ENCODE measurements at places on chromosomes 1 and 21.

GRCh38 chr1:206633708-206634121 lies 1.6 kb upstream of the DYRK3 start:
- DNase-seq, result no peak

GRCh38 chr21:38533887-38534286 lies 35.6 kb upstream of the ERG start:
- no peak for DNase-seq

DNA sequence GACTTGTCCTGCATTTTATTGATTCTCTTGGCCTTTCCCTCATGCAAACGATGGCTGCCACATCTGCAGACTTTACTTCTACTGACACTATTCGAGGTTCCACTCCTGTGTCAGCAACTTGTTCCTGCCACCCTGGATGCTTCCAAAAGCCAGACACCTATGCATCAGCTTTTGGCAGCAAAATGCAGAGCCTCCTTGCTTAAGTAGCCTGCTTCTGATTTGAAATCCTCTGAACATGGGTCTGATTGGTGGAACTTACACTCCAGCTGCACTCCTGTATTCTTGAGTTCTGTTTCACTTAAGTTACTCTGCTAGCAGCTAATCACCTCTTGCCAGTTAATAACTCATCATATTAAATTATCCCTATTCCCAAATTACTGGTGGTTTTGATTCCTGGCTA lies 152.1 kb upstream of the FMN2 start:
- DNase-seq, result no peak

DNA sequence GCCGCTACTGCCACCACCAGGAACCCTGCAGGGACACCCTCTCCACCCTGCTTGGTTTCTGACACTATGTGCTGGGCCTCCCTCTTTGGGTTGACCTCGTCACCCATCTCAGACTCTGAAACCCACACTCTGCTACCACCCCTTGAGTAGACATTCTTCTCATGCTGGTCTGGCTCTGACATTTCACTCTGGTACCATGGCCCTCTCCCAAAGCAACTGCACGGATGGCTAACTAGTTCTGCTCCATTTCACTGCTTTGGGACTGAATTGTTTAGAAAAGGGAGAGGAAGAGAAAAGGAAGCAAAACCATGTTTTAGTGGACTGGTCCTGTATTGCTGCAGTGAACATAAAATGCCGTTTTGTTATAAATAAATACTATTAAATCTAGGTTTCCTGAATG lies 137.8 kb downstream of the KCNK2 start:
- DNase-seq, result no peak

GRCh38 chr1:225539069-225539468 lies 111.2 kb upstream of the LBR start:
- DNase-seq, result no peak

GRCh38 chr1:48246727-48247126 lies 24.2 kb downstream of the SLC5A9 start:
- DNase-seq, result no peak

GRCh38 chr1:230248016-230248888 lies 177.9 kb downstream of the PGBD5 start:
- no peak for DNase-seq

GRCh38 chr1:222461941-222462340 lies 86.0 kb downstream of the HHIPL2 start:
- no peak for DNase-seq

DNA sequence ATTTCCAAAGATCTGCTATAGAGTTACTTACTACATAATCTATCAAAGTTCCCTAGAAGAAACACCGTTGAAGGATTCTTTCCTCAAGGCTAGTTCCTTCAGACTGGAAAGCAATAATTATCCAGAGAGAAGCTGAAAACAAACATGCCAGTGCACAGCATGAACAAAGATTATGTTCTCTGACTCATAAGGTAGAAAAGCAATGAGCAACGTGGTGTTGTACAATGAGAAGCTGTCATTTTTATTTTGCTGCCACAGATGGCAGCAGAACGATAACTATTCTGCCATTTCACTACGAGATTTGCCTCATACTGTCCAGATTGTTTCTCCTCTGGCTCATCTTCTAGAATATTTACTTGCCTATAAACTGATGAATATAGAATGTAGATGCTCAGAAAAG lies 10.7 kb downstream of the EXTL2 start:
- DNase-seq, result no peak

DNA sequence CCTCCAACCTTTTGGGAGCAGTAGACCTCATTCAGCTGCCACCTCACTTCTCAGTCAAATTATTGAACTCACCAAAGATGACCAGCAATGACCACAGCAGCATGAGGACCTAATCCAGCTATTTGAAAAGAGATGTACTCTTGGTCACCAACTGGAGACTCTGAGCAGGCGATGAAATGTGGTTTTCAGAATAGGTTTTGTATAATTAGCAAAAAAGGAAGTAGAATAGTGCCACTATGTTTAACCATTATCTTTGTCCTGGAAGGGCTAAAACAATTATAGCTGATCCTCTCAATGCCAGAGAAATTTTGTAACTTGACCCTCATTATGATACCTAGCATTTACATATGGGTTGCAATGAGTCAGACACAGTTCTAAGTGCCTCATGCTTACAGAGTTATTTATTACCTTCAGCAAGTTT lies at the start of gene FCRL2:
TSS of gene FCRL2 (minus strand) at position 162 of the 421 bp plus-strand sequence. CDS start at position 103, 59 bp downstream.
- DNase-seq, result no peak

DNA sequence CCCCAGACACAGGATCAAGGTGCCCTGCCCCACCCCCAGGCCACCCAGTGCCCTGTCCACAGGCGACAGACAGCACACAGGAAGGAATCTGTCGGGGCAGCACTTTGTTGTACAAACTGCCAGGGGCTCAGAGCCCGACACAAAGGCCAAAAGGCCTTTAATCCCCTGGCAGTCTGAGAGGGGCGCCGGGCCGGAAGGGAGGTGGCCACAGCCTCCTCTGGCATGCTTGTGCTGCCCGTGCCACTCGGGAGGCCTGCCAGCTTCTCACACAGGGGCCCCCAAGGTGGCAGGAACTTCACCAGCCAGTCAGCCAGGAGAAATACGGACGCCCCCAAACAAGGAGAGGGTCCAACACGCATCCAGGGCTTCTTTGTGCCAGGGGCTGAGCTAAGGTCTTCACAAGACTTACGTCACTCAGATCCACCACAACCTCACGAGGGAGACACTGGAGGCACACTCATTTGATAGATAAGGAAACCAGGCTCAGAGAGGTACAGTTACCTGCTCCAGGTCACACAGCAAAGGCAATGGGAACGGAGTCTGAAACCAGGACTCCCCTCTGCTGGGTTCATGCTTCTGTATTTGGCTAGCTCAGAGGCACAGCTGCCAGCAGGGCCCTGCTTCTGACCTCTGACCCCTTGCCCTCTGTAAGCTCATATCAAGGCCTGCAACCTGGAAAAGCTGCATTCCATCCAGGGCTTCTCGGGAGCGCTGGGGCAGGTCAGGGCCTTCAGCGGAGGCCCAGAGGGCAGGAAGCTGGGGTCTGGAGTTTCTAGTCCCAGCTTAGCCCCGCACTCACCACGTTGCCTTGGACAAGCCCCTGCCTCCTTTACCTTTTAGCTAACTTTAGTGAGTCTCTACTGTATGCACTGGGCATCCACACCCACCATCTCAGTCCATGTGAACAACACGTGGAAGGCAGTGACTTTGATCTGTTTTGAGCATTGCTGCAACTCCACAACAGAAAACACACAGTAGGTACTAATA lies 34.8 kb downstream of the HSPG2 start:
- DNase-seq, result no peak

DNA sequence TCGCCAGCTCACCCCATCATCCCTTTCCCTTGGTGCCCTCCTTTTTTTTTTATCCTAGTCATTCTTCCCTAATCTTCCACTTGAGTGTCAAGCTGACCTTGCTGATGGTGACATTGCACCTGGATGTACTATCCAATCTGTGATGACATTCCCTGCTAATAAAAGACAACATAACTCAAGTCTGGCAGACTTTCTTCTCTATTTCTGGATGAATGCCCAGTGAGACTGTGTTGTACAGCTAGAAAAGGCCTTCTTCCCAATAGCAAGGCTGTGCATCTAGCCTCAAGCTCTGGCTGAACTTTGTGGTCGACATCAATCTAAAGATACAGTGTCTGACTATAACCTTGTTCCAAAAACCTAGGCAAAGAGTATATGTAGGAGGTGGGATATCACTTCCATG lies 6.4 kb downstream of the IL24 start:
- DNase-seq, result no peak

DNA sequence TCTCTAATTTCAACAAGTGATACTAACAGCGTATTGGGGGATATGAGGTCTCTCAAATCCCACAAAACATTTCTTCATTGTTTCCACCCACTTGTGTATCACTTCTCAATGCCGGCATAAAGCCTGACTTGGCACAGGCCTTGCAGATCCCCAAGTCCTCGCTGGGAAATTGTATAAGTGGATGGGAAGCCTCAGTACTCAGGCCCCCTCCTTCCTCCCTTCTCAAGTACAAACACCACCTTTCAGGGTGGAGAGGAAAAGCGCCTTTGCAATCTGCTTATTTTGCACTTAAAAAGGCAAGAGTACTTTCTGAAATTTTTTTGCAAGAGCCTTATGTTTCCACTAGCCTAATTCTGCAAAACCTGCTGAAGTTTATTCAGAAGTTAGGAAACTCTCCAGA lies 25.8 kb upstream of the KLHDC8A start:
- DNase-seq, result no peak

GRCh38 chr1:168443899-168444298 lies 99.9 kb downstream of the XCL2 start:
- no peak for DNase-seq

DNA sequence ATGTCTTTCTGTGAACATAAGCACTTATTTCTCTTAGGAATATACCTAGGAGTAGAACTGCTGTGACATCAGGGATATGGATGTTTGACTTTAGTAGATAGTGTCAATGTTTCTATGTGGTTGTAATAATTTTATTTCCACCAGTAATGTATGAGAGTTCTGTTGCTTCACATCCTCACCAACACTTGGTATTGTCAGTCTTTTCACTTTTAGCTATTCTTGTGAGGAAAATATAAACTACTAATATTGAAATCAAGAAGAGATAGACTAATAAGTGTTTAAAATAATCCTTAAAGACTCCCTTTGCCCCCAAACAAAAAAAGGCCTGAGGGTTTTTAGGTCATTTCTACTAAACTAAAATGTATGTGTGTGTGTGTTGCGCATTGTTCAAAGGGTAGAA lies 2.7 kb upstream of the DMAP1 start:
- DNase-seq, result no peak

- DNase-seq, result no peak
Observed at GRCh38 chr1:59432531-59433439, 135.9 kb downstream of the FGGY start.

DNA sequence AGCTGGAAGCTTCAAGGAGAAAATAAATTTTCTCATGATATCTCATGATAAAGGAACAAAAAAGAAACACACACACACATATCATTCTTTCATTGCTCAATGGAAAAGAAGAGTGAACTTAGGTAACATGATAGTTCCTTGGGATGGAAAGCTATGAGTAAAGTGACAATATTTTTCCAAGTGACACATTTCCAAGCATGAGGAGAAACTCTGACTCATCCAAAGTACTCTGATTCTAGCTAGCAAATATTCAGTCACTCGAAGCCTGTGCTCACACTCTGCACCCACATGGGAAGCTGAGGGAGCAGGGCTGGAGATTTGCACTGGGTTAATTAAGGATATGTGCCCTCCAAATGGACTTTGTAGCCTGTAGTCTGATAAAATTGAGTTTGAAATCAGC lies 222.4 kb downstream of the LRRC40 start:
- no peak for DNase-seq

- no peak for DNase-seq
Observed at GRCh38 chr1:244836135-244836521, 670 bp downstream of the COX20 start.

DNA sequence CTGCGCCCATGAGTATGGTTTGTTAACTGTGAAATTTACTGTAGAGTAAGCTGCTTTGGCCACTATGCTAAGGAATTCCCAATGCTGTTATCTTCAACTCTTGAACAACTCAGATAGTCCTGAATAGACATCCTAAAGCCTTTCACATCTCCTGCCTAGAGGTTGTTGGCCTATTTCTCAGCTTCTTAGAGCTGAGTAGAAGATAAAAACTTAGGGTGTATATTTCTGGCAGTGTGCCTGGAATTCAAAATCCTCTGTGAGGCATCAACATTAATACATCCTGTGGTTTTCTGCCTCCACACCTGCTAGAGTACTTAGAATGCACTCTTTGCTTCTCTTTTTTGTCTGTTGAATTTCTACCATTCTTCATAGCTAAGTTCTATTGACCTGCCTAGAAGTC lies 45.8 kb upstream of the RC3H1 start:
- DNase-seq, result no peak

- no peak for DNase-seq
Observed at GRCh38 chr1:61427510-61427909, 297.4 kb downstream of the TM2D1 start.

DNA sequence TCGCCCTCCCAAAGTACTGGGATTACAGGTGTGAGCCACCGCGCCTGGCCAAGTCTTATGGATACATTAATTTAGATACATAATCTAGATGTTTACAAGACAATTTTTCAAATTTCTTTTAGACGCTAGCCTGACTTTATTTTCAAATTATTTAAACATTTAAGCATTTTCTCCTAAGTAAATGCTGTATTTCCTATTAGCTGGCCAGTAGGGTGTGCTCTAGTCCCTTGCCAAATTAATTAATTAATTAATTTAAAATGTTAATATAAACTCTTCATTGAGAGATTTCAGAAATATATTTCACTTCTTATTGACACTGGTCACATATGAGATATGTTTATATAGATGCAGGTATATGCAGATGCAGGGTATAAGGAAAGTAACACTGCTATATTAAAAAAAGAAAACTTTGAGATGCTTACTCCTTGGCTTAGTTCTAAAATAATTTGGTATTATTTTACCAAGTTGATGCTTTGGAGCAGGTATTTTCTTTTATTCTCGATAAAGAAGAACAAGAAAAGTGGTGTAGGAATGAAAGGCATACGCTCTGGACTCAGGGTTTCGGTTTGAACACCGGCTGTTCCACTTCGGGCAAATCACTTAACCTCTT lies 5.2 kb upstream of the ERRFI1 start:
- DNase-seq, result no peak
